GM23248 (cell line): ENCODE measurements at places on chromosomes 7 and 10. TPM values are rescaled to one million over a fixed set of nuclear protein-coding genes. Genes with fewer than 3 reads are reported as not detected.

GRCh38 chr10:63150745-63151144 is 17.6 kb downstream of the NRBF2 start:
- DNase-seq, result no peak
- no peaks in the 10 kb centered on the region for H3K27me3 ChIP-seq
- H3K4me3 ChIP-seq, result no peak overlapping the region
- no peak overlapping the region for H3K27ac ChIP-seq
- peaks cover 16% of the 10 kb centered on the region for H3K4me1 ChIP-seq
- H3K36me3 ChIP-seq, result peaks cover 44% of the 10 kb centered on the region

The MSMB gene
- not detected in 2 replicates for total RNA-seq

DNA sequence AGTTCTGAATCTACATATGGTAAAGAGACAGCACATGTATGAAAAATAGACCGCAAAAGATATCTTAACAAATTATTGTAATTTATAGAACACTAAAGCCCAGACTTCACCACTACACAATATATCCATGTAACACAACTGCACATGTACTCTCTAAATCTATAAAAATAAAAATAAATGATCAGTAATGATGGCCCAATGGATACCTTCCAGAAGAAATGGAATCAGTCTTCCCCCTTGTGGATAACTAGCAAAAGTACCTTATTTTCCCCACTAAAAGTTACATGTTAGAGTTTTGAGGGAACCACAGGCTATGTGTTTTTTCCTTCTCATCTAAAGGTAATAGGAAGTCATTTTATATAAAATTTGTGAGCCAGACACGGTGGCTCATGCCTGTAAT is 25.7 kb downstream of the C7orf25 start:
- peaks cover 6% of the 10 kb centered on the region; the same call in 1 of the 2 replicates for H3K4me1 ChIP-seq
- no peak overlapping the region for H3K27ac ChIP-seq
- peak; percentile 55 for DNase-seq
- H3K4me3 ChIP-seq, result no peak overlapping the region
- H3K27me3 ChIP-seq, result no peaks in the 10 kb centered on the region
- H3K36me3 ChIP-seq, result no peaks in the 10 kb centered on the region

The ATRNL1 gene
- not detected in 2 replicates for total RNA-seq

DNA sequence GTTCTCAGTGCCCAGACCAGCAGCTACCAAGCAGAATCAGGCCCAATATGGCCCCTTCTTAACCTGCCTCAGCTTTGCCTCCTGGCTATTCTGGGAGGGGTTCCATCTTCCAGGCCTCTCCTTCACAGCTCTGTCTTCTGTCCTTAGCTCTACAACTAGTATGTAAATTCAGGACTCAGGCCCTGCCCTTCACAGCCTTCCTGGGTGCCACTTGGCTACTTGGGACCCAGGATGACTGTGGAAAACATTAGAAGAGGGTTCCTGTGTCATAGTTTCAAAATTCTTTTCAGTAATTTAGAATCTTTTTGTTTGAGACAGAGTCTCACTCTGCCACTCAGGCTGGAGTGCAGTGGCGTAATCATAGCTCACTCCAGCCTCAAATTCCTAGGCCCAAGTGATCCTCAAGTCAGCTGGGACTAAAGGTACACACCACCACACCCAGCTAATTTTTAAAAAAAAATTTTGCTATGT is 33.2 kb upstream of the PAPSS2 start:
- no peaks in the 10 kb centered on the region for H3K4me1 ChIP-seq
- no peak overlapping the region for H3K4me3 ChIP-seq
- DNase-seq, result no peak
- no peak overlapping the region for H3K27ac ChIP-seq

- peaks cover 60% of the 10 kb centered on the region for H3K27me3 ChIP-seq
- DNase-seq, result peak; percentile 81
- H3K4me1 ChIP-seq, result no peaks in the 10 kb centered on the region
- H3K27ac ChIP-seq, result no peak overlapping the region
Observed at GRCh38 chr10:101161494-101162299, 30.6 kb downstream of the TLX1 start.

The ABCA13 gene
- total RNA-seq, result 0.11 TPM in 1 of 2 replicates, not detected in the other

DNA sequence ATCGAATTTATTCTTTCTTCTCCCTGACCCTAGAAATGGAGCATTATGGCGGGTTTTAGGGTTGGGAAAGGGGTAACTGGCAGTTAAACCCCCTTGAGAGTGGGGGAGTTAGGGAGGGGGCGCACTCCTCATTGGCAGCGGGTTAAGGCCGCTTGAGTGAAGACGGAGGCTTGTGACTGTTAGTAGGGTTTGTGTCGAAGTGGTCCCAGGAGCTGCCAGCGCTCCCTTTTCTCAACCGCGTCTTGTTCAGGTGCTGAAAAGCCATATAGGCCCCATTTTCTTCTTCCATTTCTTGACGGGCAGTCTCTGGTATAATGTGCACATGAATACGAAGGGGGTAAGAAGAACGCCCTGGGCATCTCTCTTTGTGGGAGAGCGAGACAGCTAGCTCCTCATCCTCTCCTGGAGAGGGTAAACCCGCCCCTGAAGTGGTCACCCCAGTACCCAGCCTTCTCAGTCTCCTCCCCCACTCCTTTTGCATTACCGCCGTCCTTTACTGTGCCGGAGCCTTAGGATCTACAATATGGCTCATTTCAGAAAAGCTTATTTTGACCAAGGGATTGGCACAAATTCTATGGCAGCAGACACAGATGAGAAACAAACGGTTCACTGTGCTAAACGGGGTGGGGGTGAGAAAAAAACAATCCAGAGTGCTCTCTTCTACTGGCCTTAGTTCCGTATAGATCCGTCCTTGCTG is 836 bp downstream of the KMT2E start:
- H3K4me1 ChIP-seq, result peaks cover 30% of the 10 kb centered on the region
- DNase-seq, result peak; percentile 69
- peak overlapping the region; percentile 99 for H3K4me3 ChIP-seq

DNA sequence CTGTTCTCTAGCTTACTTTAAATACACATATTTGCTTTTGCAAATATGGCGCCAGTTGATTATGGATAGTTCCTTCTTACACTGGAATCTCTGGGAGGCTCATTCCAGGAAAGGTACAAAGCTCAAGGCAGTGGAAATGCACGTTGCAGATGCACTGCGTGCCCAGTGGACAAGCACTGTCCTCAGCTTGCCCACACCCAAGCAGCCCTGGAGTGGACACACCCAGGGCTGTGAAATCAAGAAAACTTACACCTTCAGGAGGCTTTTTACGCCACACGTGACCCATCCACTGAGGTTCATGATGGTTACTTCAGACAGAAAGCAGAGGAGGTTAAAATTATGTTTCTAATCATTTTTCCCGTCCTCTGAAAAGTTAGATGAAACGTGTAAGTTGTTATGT is 248.5 kb downstream of the VTI1A start:
- no peaks in the 10 kb centered on the region for H3K27me3 ChIP-seq
- no peak for DNase-seq
- no peak overlapping the region for H3K27ac ChIP-seq
- H3K36me3 ChIP-seq, result no peaks in the 10 kb centered on the region
- H3K4me3 ChIP-seq, result no peak overlapping the region
- no peaks in the 10 kb centered on the region for H3K4me1 ChIP-seq

The EIF5AL1 gene
- 0.63 and 0.65 TPM in 2 replicates for total RNA-seq

The TMEM176A gene
- total RNA-seq, result not detected in 2 replicates

GRCh38 chr10:95388539-95388938 is 97.7 kb upstream of the PDLIM1 start:
- no peaks in the 10 kb centered on the region for H3K4me1 ChIP-seq
- H3K27me3 ChIP-seq, result 0 out of 2 replicates have a peak, but pooled peaks cover 7% of the 10 kb centered on the region
- no peak for DNase-seq
- H3K36me3 ChIP-seq, result no peaks in the 10 kb centered on the region
- H3K27ac ChIP-seq, result no peak overlapping the region

The CALHM1 gene
- not detected in 2 replicates for total RNA-seq

DNA sequence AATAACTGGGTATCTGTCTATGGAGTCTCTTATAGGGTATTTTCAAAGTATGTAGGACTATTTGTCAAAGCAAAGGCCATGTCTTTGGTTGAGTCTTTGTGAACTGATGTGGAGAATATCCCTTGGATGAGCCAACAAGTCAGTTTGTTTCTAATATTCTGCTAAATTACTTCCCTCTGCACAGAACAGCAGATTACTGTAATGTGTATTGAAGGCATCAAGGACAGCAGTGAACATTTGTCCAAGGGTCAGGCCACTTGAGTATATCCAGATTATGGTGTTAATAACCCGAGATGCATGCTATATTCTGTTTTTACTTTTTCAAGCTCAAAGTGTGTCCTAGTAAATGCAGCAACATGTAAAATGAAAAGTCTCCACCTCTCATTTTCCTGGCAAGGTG is 144.2 kb upstream of the GLI3 start:
- H3K36me3 ChIP-seq, result no peaks in the 10 kb centered on the region
- no peaks in the 10 kb centered on the region for H3K27me3 ChIP-seq
- H3K27ac ChIP-seq, result no peak overlapping the region
- no peak for DNase-seq

GRCh38 chr10:67790534-67791408 is 47.2 kb downstream of the DNAJC12 start:
- no peak overlapping the region for H3K4me3 ChIP-seq
- peak; percentile 68 for DNase-seq
- no peaks in the 10 kb centered on the region for H3K36me3 ChIP-seq
- peaks cover 16% of the 10 kb centered on the region for H3K4me1 ChIP-seq
- H3K27ac ChIP-seq, result peak overlapping the region; percentile 72
- H3K27me3 ChIP-seq, result no peaks in the 10 kb centered on the region

The ABCB1 gene
- total RNA-seq, result 0.11 TPM in 1 of 2 replicates, not detected in the other

GRCh38 chr10:21388589-21388988 is 136.9 kb downstream of the SKIDA1 start:
- no peaks in the 10 kb centered on the region for H3K36me3 ChIP-seq
- no peak overlapping the region for H3K27ac ChIP-seq
- no peaks in the 10 kb centered on the region for H3K4me1 ChIP-seq
- no peak overlapping the region for H3K4me3 ChIP-seq
- H3K27me3 ChIP-seq, result no peaks in the 10 kb centered on the region
- DNase-seq, result no peak

GRCh38 chr7:114818501-114818900 is 103.4 kb upstream of the MDFIC start:
- peak; percentile 90 for DNase-seq
- no peaks in the 10 kb centered on the region for H3K36me3 ChIP-seq
- H3K27me3 ChIP-seq, result no peaks in the 10 kb centered on the region
- 0 out of 2 replicates have a peak overlapping the region, but pooled peaks have one; percentile 28 for H3K4me3 ChIP-seq

GRCh38 chr10:69801434-69802315 is at the start of gene COL13A1:
TSS of gene COL13A1 (plus strand) at chr10:69801906. CDS start at chr10:69802424, 518 bp downstream.
- H3K36me3 ChIP-seq, result no peaks in the 10 kb centered on the region
- peak within 1 kb of the TSS; percentile 83 for H3K4me3 ChIP-seq

DNA sequence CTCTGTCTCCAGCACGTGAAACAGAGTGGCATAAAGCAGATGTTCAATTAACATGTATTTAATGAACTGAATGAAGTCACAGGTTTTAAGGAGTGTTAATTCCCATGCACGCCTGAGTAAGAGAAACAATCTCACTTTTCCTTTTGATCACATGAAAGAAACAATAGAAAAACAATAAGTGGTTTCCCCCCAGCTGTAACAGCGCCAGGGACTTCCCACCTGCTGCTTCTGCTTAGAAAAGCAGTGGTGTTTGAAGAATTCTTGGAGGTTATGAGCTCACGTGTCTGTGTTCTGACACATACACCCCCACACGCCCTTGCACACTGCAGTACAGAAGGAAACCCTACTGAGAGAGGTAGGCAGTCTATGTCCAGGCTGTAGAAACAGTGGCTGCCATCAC is 51.3 kb upstream of the FRMD4A start:
- H3K4me1 ChIP-seq, result 0 out of 2 replicates have a peak, but pooled peaks cover 4% of the 10 kb centered on the region
- H3K27me3 ChIP-seq, result peaks cover 41% of the 10 kb centered on the region
- H3K27ac ChIP-seq, result no peak overlapping the region
- no peak overlapping the region for H3K4me3 ChIP-seq
- no peaks in the 10 kb centered on the region for H3K36me3 ChIP-seq

The CRHR2 gene
- not detected in 2 replicates for total RNA-seq

GRCh38 chr7:28207486-28208158 is 27.0 kb upstream of the JAZF1 start:
- H3K27me3 ChIP-seq, result no peaks in the 10 kb centered on the region
- no peak overlapping the region for H3K27ac ChIP-seq
- DNase-seq, result peak; percentile 24
- no peaks in the 10 kb centered on the region for H3K36me3 ChIP-seq
- no peak overlapping the region for H3K4me3 ChIP-seq

The BCCIP gene
- 43.9 and 51.7 TPM in 2 replicates for total RNA-seq

The CC2D2B gene
- not detected in 2 replicates for total RNA-seq

GRCh38 chr10:80414142-80414895 is 6.0 kb downstream of the PRXL2A start:
- H3K36me3 ChIP-seq, result no peaks in the 10 kb centered on the region
- DNase-seq, result no peak
- peaks cover 4% of the 10 kb centered on the region for H3K27me3 ChIP-seq
- no peak overlapping the region for H3K4me3 ChIP-seq
- H3K4me1 ChIP-seq, result no peaks in the 10 kb centered on the region

The NUTM2E gene
- not detected in 2 replicates for total RNA-seq

The CALML5 gene
- not detected in 2 replicates for total RNA-seq

DNA sequence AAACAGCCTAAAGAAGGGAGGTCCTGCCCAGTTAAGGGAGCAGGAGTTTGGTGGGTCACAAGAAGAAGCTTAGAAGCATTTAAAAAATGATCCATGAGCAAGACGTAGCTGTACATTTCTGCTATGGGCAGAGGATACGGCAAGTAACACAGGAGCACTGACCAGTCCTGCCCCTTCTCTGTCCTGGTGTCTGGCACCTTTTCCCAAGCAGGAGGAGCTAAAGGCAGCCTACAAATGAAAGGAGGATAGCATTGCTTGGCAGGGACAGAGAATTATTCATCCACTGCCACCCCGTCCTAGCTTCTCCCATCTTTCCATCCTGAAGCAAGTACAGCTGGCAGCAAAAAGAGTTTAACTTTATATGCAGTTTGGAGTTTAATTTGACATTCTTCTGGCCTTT is 1077.6 kb downstream of the TYW1 start:
- H3K27me3 ChIP-seq, result no peaks in the 10 kb centered on the region
- no peaks in the 10 kb centered on the region for H3K36me3 ChIP-seq
- no peak overlapping the region for H3K4me3 ChIP-seq

The PAX4 gene
- total RNA-seq, result not detected in 2 replicates

The NEUROD6 gene
- total RNA-seq, result not detected in 2 replicates

- no peak overlapping the region for H3K27ac ChIP-seq
- no peaks in the 10 kb centered on the region for H3K27me3 ChIP-seq
- no peak overlapping the region for H3K4me3 ChIP-seq
- DNase-seq, result no peak
- H3K4me1 ChIP-seq, result no peaks in the 10 kb centered on the region
- H3K36me3 ChIP-seq, result no peaks in the 10 kb centered on the region
Observed at GRCh38 chr7:81264116-81264515, 345.3 kb upstream of the SEMA3C start.

The DEPP1 gene
- 7.0 and 10.1 TPM in 2 replicates for total RNA-seq

The ABCC2 gene
- total RNA-seq, result under 0.01 and 0.86 TPM in 2 replicates

GRCh38 chr7:97081521-97082300 is 35.8 kb upstream of the SDHAF3 start:
- H3K27me3 ChIP-seq, result no peaks in the 10 kb centered on the region
- H3K4me1 ChIP-seq, result no peaks in the 10 kb centered on the region
- DNase-seq, result no peak
- H3K27ac ChIP-seq, result no peak overlapping the region
- no peak overlapping the region for H3K4me3 ChIP-seq
- H3K36me3 ChIP-seq, result no peaks in the 10 kb centered on the region
